Stimulated activated CD4-positive, alpha-beta T cell treated with anti-CD3 and anti-CD28 coated beads, Interleukin-15, amount 100 ng/mL, for 48 hours (primary cell): ENCODE measurements at places on chromosomes 3 and 15.
A peak's percentile ranks its signal among the peaks of the same experiment; 100 is the strongest.

- no peak for DNase-seq
These were observed 56.8 kb downstream of the APBA2 start for GRCh38 chr15:28942571-28942970.

GRCh38 chr3:74393426-74393825 is 221.0 kb downstream of the CNTN3 start:
- DNase-seq, result no peak

DNA sequence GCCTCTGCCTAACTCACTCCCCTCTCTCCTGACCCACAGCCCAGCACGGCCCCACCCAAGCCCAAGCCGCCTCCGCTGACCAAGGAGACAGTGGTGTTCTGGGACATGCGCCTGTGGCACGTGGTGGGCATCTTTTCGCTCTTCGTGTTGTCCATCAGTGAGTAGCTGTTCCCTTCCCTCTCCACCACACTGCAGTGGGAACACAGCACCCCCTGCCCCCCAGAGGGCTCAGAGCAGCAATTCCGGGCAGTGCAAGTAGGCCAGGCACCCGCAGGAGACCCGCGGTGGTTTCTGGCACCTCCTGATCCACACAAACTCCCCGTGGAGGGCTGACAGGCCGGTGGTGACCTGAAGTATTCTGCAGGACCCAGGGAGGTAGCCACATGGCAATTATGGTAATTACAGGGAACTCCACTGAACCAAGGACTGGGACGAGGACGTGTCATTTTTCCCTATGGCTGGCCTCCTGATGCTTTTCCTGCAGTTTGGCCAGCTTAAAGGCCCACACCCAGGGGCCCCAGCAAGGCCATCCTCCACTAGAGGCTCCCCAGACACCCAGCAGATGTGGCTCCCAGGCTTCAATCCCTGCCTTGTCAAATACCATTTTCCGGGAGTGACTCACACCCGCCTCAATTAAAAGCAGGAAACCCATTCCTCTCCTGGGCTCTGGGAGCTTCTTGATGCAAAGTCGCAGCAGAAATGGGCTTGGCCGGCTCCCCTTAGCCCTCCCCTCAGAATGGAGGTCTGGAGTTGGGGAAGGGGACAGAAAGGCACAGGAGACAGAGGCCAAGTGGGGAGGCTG is 4.8 kb downstream of the TMIE start:
- DNase-seq, result no peak

- DNase-seq, result no peak
These were observed 323.9 kb upstream of the GBE1 start for GRCh38 chr3:82085356-82085755.

DNA sequence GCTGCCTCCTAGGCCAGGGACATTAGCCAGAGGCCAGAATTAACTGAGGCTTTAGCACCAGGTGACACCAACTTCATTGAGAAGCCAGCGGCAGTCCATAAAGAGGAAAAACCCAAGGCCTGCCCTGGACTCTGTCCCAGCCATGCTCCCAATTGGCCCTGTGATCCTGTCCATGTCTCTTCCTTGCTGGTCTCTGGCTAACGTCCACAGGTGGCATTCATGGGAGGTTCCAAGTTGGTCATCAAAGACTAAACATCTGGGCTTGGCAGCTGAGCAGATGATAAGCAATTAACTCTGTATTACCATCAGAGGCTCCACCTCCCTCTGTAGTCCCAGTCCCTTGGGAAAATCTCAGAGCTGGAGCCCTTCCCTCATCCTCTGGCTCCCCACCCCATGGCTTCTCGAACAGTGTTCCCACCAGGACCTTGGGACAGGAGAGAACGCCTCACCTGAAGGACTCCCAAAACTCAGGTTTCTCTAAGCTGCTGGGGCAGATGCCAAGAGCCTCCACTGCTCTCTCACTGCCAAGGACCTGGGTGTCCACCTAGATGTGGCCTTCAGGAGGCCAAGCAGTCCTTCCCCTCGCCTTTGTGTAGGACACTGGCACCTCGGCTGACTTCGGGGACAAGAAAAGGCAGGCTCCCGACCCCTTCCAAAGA is 40.4 kb downstream of the GOLGA6A start:
- no peak for DNase-seq

- DNase-seq, result no peak
These were observed 76.8 kb upstream of the GATA2 start for GRCh38 chr3:128569756-128570155.

- no peak for DNase-seq
These were observed 43.0 kb downstream of the BCL2L10 start for GRCh38 chr15:52069559-52069958.

DNA sequence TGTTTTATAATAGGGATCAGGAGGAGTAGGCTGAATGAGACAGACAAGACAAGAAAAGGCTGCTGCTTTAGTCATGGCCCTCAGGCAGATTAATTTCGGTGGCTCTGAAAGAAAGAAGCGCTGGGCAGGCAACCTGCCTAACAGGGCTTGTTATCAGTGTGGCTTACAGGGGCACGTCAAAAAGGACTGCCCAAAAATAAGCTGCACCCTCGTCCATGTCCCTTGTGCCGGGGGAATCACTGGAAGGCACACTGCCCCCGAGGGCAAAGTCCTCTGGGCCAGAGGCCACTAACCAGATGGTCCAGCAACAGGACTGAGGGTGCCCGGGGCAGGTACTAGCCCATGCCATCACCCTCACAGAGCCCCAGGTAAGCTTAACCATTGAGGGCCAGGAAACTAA is 188.5 kb downstream of the IGSF11 start:
- DNase-seq, result no peak

DNA sequence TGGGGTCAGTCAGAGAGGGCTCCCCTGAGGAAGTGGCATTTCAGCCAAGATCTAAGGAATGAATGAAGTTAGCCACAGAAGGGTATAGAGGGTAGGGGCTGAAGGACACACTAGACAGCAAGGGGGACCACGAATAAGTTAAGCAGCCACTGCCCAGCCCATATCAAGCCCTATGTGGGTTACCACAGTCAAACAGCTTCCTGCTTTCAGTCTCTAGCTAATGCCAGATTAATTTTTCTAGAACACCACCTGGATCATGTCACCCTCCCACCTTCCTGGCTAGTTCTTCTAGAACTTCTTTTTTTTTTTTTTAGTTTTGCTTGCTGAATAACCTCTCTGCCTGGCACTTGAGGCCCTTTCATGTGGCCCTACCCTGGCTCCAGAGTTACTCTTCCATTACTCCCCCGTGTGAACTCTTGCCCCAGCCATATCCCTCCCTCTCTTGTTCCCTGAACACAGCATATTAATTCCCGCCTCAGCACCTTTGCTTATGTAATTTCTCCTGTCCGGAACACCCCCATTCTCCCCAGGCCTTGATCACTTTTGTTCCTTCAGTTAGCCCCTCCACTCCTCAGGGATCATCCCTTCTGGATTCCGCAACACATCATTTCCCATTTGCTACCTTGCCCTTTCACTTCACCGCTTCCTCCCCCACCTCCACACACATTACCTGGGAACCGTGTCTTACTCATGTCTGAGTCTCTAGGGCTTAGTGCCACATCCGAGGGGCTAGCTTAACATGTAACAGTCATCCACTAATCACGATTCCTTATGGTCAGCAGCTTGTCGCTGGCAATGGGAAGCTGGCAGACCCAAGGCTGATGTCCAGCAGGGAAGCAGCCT is 20.6 kb upstream of the BNC1 start:
- no peak for DNase-seq

- DNase-seq, result no peak
These were observed 66.8 kb downstream of the RPL39L start for GRCh38 chr3:187072511-187072910.

DNA sequence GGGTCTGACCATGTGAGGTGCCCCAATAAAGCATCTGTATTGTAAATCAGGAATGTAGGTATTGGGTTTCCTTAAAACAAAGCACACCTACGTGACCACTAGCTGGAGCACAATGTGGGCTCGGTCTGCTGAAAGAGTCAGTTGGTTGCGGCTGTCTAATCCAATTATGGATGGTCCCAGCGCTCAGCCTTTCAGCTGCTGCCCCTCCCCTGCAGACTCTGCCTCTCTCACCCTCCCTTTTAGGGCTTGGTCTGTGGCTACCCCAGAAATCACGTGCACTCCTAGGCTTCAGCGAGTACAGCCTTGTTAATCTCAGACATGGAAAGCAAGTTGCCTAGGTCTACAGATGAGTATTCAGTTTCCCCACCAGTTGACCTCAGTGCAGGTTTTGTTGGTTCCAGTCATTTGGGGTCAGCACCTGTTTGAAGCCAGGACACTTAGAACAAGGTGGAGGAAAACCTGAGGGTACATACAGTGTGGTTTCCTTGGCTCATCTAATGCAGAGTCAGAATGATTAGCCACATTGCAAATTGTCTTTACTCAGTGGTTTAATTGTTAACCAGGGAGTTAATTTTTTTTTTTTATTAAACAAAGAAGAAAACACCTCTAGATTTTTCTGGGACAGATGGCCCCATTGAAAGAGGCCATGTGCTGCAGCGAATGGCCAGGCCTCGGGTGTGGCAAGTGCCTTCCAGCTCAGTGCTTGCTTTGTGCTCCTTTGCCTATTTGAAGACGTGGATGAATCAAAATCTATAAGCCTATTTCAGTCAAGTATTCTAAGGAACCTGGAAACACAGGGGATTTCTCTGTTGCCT is 137.7 kb downstream of the IGF1R start:
- no peak for DNase-seq

DNA sequence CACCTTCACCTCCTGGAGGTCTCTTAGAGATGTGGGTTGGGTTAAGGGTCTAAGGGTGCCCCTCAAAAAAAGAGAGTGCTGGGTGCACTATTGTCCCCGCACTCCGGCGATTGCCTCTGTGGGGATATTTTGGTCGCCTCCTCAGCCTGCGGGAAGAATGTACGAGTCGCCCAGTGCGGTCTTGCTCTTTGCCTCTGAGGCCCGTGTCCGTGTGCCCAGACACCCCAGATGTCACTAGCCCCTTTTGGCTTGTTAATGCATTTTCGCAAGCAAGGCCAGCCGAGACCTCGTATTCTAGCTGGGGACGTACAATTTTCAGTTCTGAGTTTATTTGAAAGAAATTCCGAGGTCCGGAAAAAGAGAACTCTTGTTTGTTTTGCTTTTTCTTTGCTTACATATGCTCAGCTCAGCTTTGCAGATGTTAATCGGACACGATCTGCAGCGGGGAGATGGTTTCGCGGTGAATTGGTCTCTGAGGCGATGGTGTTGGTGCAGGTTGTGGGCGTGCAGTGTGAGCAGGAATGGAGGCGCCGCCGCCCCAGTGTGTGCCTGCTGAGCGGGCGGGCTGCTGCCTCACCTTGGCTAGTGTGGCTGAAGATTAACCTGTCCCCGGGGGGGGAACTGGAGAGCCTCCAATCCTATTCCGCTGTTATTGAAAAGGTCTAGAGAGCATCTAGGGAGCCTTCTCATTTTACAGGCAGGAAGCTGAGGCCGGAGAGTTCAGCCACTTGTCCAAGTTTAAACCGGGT is 1.4 kb downstream of the ST6GAL1 start:
- peak; percentile 65 for DNase-seq

- DNase-seq, result no peak
These were observed 1.6 kb upstream of the PPM1L start for GRCh38 chr3:160754371-160754854.

GRCh38 chr3:61828880-61829721 is 267.7 kb downstream of the PTPRG start:
- no peak for DNase-seq

GRCh38 chr3:151863611-151864010 is 9.8 kb upstream of the SUCNR1 start:
- DNase-seq, result no peak

GRCh38 chr3:157447026-157447694 is 10.5 kb downstream of the PTX3 start:
- DNase-seq, result no peak

GRCh38 chr3:48851407-48851806 is 3.7 kb upstream of the PRKAR2A start:
- DNase-seq, result no peak

DNA sequence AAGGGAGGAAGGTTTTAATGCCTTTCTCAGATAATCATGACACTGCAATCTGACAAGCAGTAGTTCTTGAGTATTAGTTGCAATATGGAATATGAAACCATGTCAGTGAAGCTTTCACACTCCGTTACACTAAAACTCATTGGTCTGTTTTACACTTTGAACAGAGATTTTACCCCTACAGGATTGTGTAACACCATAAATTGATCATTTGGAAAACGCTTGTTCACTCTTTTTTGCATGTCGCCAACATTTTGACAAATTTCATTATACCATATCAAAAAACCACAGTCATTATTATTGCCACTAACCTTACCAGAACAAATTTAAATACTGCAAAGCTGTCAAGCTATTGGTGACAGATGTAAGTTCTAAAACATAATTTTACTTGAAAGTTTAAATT is 404.8 kb upstream of the THBS1 start:
- DNase-seq, result no peak

GRCh38 chr3:135629701-135630408 is 335.7 kb upstream of the PPP2R3A start:
- no peak for DNase-seq

- no peak for DNase-seq
These were observed 341.4 kb downstream of the NAALADL2 start for GRCh38 chr3:175200391-175201095.
